Central memory CD4-positive, alpha-beta T cell (primary cell): ENCODE measurements at places on chromosomes 16 and 17.
A peak's percentile ranks its signal among the peaks of the same experiment; 100 is the strongest.

DNA sequence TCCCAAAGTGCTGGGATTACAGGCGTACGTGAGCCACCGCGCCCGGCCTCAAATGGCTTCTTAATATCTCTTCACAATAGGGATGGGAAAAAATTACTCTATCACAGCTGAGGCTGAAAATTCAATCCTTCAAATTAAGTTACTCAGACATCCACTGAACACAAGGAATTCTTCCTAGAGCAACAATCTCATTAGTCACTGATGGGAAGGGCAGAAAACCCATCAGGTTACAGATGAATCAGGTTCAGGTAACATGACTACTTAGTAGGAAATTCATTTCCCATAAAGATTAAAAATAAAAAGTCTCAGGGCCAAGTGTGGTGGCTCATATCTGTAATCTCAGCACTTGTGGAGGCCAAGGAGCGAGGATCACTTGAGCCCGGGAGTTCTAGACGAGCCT is 42.5 kb upstream of the ABR start:
- no peak for DNase-seq

DNA sequence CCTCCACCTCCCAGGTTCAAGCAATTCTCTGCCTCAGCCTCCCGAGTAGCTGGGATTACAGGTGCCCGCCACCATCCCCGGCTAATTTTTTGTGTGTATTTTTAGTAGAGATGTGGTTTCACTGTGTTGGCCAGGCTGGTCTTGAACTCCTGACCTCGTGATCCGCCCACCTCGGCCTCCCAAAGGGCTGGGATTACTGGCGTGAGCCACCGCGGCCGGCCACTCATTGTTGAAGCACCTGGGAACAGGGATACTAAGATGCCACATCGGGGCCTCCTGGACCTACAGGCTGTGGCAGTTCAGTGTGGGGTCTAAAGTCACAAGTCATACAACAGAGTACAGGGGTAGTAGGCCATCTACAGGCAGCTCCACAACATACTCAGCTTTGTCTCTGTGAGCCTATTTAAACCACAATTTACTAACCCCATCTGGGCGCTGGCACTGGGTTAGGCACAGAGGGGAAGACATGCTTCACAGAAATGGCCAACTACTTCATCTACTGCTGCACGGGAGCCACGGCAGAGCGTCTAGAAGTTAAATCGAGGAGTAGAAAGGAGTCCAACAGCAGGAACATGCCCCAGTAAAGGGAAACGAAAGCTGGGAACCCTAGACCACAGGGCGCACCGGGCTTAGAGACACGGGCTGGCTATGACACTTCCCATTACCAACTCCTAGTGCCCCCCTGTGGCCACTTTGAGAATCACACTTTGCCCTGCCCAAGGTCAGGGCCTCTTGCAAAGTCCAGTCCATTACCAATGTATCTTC is 4.3 kb downstream of the VAMP2 start:
- DNase-seq, result peak; percentile 82

DNA sequence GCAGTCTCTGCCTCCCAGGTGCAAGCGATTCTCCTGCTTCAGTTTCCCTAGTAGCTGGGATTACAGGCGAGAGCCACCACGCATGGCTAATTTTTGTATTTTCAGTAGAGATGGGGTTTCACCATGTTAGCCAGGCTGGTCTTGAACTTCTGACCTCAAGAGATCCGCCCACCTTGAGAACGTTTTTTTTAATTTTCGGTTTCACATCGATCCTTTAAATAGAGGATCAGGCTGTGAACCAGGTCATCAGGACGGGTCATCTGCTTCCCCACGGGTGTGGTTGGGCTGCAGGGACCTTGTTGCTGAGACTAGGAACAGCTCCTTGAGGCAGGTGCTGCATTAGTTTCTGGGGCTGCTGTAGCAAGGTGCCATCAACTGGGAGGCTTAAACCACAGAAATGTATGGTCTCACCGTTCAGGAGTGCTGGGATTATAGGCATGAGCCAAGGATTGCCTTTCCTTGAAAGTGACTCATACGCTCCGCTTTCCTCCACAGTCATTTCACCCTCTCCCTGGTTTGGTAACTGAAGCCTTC is 7.9 kb upstream of the NAGPA start:
- DNase-seq, result no peak

DNA sequence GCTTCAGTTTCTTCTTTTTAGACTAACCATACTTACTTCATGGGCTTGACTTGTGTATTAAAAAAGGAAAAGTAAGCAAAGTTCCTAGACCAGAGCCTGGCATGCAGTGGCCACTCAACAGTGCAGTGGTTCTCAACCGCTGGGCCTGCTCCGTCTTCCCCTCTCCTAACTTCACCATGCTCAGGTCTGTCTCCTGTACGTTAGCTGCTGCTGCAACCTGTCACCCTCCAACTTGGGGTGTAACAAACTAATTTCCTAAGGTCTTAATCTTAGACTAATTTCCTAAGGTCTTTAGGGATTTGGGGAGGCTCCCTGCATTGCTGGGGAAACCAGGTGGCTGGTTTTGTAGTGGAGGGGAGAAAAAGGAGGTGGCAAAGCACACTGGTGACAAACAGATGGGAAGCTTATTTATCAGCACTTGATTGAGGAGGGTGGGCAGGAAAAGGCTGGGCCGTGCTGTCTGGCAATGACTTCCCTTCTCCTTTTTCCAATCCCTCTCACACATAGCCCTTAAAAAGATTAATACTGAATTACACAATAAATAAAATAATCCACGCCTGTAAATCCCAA is 2.2 kb upstream of the ARL4D start:
- no peak for DNase-seq

DNA sequence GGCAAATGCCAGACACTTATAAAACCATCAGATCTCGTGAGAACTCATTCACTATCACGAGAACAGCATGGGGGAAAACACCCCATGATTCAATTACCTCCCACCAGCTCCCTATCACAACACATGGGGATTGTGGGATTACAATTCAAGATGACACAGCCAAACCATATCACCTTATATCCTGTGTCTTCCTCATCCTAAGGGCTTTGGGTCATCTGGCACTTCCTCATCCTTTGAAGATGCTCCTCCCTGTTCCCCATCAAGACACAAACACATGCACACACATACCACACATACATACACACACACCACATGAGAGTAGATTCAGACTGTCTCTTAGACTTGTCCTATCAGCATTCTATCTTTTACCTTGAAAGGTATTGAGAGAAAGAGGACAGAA is 2.8 kb upstream of the PMFBP1 start:
- no peak for DNase-seq

DNA sequence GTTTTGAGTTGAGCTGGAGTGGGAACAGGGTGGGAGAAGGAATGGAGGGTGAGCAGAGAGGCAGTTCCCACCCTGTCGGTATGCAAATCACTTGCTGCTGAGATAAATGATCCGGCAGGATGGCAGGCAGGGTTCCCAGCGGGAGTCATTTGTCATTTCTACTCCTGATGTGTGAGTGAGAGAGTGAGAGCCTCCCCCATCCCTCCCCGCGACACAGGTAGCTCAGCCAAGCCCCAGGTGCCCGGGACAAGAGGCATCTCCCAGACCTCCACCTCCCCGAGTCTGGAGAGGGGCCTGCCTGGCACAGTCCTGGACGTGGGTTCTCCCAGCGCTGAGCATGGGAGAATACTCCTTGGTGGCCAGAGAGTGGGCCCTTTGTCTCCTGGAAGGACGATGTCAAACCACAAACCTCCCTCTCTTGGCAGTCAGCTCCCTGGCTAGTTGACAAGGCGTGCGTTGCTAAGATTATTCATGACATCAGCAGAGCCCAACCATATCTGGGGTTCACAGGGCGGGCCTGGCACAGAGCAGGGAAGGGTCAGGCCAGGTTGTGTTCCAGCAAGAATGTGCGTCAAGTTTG is 33.7 kb upstream of the TNRC6C start:
- DNase-seq, result no peak

DNA sequence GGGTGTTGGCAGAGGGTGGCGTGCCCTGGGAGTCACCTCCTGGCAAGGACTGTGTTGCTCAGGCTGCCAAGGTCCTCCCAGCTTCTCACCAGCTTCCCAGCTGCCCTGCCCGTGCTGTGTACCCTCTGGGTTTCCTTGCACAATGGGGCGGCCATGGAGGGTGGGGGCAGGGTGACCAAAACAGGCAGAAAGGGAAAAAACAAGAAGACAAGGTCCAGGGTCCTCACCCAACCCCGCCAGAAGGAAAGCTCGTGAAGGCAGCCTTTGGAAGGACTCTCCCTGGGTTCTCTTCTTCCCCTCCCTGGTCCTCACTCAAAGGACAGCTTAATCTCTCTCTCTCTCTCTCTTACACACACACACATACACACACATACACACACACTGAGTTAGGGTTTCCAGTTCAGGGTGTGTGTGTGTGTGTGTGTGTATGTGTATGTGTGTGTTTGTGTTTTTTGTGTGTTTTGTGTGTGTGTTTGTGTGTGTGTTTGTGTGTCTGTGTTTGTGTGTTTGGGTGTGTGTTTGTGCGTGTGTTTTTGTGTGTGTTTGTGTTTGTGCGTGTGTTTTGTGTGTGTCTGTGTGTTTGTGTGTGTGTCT is 2.0 kb downstream of the SLC13A5 start:
- DNase-seq, result no peak

DNA sequence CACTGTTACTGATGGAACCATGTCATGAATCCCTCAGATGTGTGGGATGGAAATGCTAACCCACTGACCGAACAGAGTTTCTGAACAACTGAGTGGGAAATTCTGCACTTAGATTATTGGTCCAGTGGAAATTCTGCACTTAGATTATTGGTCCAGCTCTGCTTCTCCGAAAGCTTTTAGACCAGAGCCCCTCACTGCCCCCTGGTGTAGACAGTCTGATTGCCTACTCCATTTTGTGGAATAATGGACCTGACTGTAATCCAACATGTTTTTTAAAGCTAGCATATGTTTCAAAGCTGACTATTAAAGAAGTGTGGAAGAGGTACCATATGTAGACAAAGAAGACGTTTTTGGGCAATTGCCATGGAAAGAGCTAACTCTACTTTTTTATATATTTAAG is 50.3 kb upstream of the TBX2 start:
- DNase-seq, result no peak

GRCh38 chr16:35752773-35753558 is 2293.6 kb downstream of the TP53TG3F start:
- DNase-seq, result no peak

DNA sequence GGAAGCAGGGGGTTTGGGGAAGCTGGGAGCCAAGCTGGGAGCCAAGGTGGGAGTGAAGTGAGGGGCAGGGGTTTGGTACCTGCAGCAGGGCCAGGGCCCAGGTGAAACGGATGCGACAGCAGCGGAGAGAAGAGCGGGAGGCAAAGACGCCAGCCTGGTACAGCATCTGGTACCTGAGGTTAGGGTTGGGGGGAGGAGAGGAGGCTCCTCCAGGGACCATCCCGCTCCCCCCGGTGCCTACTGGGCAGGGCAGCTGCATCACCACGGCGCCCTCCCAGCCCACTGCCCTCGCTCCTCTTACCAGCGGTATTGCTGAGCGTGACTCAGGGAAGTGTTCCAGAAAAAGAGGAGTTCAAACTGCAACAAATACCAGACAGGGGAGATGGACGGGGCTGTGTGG is 9.8 kb downstream of the CLN3 start:
- no peak for DNase-seq

- no peak for DNase-seq
These were observed 957.1 kb upstream of the RBFOX1 start for GRCh38 chr16:6375465-6376075.

GRCh38 chr16:52624891-52625290 is 77.9 kb upstream of the TOX3 start:
- no peak for DNase-seq

DNA sequence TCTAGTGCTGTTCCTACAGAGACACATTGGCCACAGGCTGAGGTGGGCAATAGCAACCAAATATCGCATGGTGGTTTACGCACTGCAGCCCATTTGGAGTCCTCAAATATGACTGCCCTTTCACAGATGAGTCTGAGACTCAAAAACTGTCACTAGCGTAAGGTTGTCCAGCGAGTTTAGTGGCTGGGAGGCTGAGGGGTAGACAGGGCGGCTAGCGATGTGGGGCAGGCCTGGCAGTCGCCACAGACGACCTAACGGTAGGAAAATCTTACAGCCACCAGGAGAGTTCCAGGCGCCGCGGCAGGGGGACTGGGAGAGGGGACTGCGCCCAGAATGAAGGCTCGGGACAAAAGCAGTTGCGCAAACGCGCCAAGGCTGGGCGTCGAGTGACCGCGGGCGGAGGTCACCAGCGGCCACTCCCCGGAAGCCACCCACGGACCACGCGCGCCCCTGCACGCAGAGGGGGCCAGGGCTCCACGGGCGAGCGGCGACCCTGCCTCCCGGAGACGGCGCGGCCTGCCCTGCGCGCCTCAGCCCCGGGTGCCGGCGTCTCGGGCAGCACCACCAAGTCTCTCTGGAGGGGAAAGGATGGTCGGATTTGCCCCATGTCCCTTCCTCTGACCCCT is 699 bp upstream of the MAP1LC3B start:
- DNase-seq, result no peak

DNA sequence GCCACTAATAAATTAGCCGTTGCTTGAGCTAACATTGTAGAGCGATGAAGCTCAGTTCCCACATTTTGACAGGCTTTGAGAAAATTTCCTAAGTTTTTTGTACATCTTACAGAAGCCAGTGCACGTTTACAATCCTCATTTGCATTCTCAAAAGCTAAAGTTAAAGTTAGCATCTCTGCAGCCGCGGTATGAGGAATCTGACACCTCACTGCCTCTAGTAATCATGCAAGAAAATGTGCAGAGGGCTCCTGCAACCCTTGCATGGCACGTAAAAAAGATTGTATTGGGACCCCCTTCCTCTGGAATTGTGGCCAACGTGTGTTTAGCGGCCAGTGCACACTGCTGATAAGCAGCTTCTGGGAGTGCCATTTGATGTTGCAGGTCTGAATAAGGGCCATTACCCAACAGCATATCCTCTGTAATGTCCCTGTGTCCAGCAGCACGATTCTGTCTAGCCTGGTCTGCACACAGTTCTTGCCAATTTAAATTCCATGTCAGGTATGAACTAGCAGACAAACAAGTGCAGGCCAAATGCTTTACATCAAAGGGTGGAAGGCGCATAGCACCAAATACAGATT is 12.4 kb upstream of the ZNF689 start:
- DNase-seq, result no peak

DNA sequence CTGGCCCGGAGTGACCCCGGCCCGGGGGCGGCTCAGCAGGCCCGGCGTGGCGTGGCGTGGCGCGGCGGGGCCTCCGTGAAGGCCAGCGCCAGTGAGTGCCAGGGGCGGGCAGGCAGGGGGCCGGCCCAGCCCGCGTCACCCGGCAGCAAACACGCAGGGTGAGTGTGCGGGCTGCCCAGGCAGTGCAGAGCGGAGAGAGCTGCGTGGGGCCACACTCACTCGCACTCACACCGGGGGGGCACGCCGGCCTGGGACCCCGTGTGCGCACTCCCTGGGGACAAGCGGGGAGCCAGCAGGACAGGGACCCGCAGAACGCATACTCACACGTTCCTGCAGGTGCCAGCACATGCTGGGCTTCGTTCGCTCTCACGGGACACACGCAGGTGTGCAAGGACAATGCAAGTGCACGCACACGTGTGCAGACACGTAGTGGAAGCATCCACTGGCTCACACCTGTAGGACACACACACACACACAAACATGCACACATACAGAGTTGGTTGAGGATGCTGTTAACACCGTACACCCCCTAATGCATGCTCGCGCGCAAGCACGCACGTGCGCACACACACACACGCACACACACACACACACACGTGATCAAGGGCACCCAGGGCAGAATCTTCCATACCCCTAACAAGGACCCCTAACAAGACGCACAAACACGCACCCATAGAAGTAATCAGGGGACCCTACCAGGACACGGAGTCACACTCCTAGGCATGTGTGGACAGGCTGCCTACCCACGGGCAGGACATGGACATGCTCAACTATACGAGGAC is 7.7 kb downstream of the USP6 start:
- DNase-seq, result no peak

- no peak for DNase-seq
These were observed 75.5 kb downstream of the GPRC5B start for GRCh38 chr16:19809121-19809635.

GRCh38 chr16:86665929-86666328 is 87.6 kb downstream of the FOXL1 start:
- DNase-seq, result no peak
